Skin of body (tissue), 3 donors: ENCODE measurements at places on chromosomes 7 and 10. TPM values are rescaled to one million over a fixed set of nuclear protein-coding genes. Genes with fewer than 3 reads are reported as not detected.

Gene UFSP1
- 1.2 TPM for total RNA-seq

Gene PDZD7
- total RNA-seq, result 1.2 TPM

Gene GPR141
- total RNA-seq, result 5.7 TPM

Gene C10orf67
- total RNA-seq, result 0.30 TPM

Gene FAM200A
- total RNA-seq, result 6.8 TPM

Gene NRP1
- 108 TPM for total RNA-seq

DNA sequence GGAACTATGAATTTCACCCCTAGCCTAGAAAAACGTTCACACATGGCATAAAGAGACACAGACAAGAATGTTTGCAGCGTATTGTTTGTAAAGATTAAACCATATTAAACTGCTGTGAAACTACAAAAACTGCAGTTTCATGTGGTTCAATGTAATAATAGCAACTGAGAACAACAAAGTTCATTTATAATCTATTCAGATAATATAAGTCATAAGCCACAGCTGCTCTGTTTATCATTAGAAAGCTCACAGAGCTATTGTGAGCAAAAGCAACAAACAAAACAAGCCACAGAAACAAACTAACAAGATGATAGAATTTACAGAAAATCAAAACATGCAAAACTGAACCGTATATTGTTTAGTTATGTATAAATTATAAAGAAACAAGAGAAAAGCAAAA, 113.5 kb downstream of the AHR start:
- no peak for DNase-seq

DNA sequence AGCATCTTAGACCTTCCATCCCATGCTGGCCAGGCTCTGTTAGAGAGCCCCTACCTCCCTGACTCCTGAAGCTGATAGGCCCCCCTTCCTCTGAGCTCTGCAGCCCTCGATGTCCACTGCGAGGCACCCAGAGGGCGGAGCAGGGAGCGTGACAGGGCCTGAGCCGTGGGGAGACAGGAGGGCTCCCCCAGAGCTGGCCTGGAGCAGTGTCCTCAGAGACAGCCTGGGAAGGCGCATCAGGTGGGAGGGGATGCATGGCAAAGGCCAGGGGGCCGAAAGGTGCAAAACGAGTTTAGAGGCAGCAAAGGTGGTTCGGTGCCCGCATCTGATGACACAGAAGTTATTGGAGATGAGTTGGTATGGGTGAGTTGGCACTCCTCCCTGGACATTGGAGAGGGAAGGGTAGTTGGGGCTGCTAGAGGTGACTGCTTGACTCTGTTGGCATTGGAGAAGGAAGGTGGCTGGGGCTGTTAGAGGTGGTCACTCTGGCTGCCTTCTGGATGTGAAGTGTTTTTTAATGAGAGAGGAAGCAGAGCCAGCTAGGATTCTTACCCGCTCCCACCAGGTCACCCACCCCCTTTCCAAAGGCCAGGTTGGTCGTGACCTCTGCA, 53.1 kb downstream of the PRF1 start:
- DNase-seq, result no peak

- DNase-seq, result no peak
Observed at GRCh38 chr7:151194188-151194587, 7.1 kb upstream of the ASB10 start.

DNA sequence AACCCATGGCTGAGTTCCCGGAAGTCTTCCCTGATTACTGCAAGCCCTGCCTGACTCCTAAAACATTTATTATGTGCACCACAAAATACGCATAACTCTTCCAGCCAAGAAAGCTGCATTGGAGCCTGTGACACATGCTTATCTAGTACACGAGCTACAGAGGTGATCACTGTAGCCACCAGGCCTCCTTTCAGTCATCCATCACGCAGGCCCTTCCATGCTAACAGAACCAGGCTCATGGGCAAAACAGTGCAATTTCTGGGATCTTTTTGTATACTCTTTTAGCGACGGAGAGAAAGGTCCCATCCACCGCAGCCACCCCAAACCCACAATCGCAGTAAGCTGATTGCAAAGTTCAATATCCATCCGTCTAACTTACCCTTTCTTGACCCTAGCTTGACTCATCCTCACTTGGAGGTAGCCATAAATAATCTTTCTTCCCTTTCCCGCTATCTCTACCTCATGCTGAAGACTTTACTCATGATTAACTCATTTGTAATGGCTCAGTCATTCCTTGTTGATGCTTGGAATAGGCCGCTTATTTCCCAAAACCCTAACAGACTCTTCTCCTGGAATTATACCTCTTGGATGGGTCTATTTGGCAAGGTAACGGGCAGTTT, 1203.5 kb downstream of the TYW1 start:
- no peak for DNase-seq

DNA sequence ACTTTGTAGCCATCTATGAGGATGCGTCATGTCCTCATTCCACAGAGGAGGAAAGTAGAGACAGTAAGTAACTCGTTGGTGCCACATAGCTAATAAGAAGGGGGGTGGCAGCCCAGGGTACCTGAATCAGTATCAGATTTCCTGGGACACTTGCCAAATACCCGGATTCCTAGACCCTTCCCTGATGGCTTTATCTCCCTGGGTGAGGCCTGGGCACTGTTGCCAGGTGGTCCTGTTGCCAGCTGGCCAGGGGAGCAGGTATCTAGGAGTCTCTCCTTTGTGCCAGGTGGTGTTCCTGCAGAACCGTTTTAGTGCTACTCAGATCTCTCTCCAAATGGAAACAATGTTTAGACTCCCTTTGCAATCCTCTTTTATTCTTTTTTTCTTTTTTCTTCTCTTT, 12.7 kb downstream of the SLC29A3 start:
- no peak for DNase-seq

GRCh38 chr10:92846-93245, 42.4 kb upstream of the ZMYND11 start:
- no peak for DNase-seq

DNA sequence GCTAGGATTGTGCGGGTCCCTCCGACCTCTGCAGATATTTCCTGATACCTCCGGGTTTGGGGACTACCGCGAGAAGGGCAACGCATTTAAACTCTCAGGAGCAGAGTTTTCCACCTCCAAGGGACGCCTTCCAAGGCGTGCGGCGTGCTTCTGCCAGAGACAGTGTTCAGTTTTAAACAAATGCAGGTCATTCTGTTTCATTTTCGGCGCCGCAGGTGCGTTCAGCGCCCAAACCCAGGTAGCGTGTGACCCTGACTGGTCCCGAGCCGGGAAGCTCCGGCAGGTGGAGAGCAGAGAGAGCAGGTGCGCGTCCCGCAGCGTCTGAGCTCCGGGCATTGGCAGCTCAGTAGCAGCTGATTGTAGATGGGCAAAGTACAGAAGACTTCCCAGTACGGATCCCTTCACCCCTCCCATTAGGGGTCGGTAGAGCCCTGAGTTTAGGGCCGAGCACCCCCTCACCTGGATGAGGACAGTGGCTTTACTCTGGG, 1.4 kb upstream of the CYP26A1 start:
- no peak for DNase-seq
